ENCODE measurements at places on chromosomes 7 and 10.
A peak's percentile ranks its signal among the peaks of the same experiment; 100 is the strongest.

DNA sequence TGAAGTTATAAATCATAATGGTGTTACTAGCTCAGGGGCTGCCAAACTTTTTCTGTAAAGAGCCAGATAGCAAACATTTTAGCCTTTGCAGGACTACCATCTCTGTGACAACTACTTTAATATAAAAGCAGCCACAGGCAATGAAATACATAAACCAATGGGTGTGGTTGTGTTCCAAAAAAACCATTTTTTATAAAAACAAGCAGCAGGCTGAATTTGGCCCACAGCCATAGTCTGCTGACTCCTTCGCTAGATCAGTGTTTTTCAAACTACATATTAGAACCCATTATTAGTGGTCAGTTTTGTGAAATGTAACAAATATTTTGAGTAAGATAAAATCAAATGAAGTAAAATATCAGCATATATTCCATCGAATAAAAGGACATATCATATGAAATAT is 13.6 kb downstream of the GNG11 start:
- no peak for DNase-seq

DNA sequence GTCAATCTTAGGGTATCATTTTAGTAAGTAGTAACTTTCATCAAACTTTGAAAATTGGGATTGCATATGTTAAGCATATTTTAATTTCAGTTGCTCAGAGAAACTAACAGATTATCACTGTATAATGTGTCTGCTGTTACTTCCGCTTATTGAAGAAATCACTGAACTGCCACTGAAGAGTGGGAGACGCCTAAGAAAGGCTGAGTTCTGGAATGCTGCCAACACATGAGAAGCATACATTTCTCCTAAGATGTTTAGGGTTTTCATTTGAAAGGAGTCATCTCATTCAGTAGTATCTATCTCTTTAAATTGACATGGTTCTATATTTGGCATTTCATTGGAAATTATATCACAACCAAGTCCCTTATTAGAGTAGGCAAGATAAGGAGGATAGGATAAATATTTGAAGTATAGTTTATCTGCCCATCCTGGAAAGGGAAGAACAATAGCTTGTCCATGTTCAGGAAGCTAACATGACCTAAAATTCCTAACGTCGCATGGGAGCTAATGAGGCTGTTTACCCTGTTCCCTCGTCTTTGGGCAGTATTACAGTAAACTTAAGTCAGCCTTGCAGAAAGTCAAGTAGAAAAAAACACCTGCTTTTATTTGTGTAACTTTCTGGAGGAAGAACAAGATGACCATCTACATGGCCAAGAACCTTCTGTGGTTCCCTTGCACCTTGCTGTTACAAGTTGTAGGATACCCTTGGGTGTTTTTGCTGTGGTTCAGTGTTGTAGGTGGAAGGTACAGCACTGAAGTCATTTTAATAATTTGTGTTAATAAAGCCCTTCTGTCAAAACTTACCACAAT is 67.3 kb downstream of the NHLRC2 start:
- DNase-seq, result peak; percentile 75

- DNase-seq, result peak; percentile 2
Measured at GRCh38 chr10:78520737-78521430, 487.2 kb downstream of the RPS24 start.

DNA sequence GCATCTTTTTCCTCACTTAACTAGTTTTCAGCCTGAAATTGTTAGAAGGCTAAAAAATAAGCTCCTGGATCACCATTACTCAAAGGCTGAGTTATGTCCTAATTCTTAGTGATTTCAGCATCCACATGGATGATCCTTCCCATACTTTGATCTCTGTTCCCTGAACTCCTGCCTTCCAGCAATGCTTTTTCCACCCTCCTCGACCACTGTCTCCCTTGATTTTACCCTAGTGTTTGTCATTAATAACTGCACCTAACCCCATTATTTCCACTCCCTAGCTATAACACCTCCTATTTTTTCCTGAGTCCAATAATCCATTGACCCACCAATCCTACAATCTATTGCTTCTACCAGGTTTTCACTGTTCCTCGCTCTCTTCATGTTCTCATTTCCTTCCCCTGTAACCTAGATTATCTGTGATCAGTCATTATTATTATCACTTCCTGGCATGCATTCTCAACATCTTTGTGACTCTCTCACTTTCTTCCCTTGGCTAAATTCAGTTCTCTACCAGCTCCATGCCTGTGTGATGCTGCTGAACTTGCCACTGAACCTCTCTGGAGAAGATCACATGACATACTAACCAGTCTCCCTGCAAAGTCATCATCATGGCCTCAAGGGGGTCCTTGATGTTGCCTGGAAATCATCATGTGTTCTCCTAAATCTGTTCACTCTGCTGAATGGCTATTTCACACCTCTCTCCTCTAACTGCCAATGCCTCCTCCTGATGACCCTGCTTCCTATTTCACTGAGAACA is 6.5 kb upstream of the CALU start:
- no peak for DNase-seq

- DNase-seq, result no peak
Measured at GRCh38 chr10:94351089-94351488, 11.7 kb downstream of the NOC3L start.

GRCh38 chr10:75211007-75211691 is 553 bp downstream of the VDAC2 start:
- DNase-seq, result peak; percentile 59

- peak; percentile 43 for DNase-seq
Measured at GRCh38 chr10:64699244-64699643, 1178.0 kb downstream of the REEP3 start.

DNA sequence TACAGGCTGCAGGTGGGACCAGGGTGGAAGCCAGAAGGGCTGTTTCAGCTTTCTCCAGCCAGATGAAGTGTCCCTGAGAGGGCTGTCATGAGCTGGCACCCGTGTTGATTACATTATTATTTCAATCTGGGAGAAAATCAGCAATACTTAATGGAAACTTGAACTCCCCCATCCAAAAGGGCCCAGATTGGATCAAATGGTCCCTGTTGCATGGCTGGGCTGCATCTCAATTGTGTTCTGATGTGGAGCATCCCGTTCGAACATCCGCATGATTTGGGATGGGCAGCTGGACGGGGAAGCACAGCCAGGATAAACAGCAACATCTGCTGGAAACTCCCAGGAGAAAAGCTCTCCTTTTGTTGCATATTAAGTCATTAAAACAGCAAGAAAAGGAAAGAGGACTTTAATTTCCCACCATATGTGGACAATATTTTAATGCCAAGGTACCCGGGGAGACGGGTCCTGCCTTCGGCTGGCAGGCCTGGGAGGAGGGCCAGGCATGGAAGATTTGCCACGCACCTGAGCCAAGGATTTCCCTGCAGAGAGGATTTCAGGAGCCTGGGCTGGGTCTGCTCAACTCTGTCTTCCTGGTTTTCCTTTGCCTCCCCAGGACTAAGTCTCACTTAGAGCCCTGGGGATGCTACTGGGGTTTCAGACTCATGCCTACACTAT is 52.4 kb downstream of the NPTX2 start:
- no peak for DNase-seq

DNA sequence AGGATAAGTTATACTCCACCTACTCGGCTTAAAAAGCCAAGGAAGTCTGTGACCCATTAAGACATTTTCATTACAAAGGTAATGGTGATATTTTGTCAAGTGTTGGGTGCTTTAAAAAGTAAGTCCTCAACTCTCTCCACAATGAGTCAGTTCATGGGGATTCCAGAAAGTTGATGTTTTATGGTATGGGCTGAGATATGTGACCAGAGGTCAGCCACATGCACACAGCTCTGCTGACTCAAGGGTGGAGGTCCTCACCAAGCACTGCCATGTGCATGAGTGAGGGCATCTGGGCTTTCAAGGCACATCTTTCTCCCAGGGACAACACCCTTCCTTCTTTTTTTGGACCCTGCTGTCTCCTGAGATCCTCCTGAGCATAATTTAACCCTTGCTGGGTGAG is 292.9 kb downstream of the PTEN start:
- no peak for DNase-seq

DNA sequence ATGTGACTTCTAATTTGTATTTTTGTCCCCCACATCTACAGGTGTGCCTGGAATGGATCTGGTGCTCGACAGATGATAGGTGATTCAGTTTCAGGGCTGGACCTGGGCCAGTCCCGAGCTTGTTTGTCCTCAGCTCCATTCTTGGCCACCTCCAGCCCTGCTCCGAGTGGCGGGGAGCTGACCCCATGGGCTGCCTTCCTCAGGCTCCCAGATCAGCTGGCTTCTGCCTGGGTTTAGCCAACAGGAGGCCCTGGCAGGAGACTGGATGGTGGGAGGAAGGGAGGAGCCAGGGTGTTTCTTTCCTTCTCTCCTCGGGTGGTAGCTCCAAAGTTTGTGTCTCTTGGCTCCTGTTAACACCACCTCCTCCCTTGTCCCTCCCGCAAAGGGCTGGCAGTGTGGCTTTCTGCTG is 75.2 kb downstream of the CDH23 start:
- DNase-seq, result no peak

DNA sequence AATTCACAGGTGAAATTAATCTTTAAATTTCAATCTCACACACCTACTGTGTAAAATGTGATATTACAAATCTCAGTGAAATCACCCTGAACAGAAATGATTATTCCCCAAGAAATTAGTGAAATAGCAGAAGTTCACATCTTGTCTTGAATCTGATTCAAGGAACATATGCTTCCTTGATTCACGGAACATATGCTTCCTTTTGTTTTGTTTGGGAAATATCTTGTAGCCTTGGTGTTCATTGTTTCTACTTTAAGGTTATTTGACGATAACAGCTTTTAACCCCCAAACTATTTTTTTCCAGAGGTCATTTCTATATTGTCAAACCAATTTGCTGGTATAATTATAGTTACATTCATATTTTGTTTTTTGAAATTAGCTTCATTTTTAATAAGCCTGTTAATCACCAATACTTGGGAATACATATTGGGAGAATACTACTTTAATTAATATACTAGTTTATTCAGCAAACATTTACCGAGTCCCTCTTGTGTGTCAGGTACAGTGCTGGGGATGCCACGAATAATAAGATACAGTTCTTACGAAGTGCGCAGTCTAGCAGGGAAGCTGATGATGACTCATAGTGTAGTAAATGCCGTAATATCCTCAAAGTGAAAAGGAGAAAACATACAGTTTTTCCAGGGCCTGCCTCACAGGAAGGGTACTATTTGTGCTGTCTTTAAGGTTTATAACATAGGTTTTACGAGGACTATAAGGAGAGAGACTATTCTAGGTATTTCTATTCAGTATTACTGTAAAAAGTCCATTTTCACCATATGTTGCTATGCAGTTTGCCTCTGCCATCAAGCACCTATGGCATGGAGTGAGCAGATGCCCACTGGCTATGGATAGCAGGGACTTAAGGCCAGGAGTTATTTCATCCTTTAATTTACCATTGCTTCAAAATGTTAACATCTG is 32.5 kb downstream of the PRKAR2B start:
- DNase-seq, result peak; percentile 45

- DNase-seq, result no peak
Measured at GRCh38 chr7:36155811-36156361, 2.8 kb downstream of the EEPD1 start.

DNA sequence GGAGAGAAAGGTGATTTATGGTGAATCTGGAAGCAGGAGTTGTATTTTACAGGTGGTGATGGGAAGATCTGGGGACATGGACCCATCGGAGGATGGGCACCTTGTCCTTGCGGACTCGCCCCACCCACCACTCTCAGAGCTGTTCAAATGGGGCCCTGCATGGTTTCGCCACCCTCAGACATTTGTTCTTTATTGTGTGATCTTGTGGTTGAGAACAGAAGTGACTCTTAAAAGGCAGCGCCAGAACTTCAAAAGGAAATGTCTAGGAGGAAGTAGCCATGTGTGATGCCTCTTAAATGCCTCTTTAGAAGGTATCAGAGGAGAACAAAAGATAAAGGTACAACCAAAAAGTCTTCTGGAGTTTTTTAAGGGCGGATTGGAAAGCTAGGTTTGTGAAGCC is 205.7 kb downstream of the KIAA1217 start:
- no peak for DNase-seq

DNA sequence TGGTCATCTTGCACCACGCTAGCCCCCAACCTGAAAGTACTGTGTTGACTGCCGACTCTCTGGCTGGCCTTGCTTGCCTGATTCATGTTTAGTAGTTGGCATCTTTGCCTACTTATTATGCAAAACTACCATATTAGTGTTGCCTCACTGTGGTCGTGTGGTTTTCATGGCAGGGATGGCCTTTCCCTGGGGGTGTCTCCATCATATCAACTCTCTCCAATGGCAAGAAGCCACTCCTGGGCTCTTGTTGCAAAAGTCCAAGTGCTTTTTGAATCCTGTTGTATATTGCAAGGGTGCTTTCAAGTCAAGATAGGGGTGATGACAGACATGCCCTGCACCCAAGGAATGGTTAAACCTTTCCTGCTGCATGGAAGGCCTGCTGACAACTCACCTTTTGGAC is 39.4 kb downstream of the ABLIM1 start:
- no peak for DNase-seq

DNA sequence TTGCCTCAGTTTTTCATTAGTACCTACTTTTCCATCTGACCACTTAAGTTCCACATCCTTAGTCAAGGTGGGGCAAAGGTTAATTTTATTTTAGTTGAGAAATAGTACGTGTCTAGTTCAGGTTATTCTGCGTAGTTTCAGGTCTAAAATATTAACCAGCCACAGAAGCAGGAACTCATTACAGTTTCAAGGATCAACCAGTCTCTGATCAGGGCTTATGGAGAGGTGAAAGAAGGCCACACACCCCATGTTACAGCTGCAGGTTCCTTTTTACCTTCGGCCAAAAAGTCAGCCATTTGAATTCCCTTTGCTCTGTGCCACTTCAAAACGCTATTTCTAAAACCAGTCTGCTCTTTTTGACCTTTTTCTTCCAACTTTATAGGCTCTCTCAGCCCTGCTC is 134.2 kb downstream of the CTTNBP2 start:
- DNase-seq, result no peak

DNA sequence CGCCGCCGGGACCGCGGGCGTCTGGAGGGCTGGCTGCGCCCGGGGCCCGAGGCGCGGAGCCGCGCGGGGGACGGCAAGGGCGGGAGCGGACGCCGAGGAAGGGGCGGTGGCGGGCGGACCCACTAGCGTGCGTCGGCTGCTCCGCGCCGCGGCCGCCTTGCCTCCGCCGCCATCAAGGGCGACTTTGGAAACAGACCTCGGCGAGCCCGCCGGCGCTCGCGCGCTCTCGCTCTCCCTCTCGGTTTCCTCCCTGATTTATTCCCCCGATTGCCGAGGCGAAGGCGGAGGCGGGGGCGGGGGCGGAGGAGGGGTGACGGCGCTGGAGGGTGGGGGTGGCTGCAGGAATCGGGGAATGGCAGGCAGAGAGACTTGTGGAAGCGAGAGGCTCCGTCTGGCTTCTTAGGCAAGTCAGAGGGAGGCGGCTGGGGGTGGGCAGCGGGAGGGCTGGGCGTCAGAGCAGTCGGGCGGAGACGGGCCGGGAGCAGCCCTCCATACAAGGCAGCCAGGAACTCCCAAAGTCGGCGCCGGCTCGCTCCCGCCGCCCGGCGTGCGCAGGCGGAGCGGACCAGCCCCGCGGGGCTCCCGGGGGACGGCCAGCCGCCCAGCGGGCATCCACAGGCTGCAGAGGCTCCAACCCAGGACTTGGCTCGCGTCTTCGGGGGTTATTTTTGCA is at the start of gene CACNA2D1:
Gene CACNA2D1 (minus strand): TSS at position 231 of the 673 bp plus-strand sequence.
- DNase-seq, result peak; percentile 55

GRCh38 chr10:94607111-94607510 is 61.5 kb downstream of the HELLS start:
- DNase-seq, result no peak

GRCh38 chr7:141704741-141705140 is 2.8 kb upstream of the DENND11 start:
- no peak for DNase-seq
